ENCODE measurements at places on chromosomes 3 and 15. TPM values are rescaled to one million over a fixed set of nuclear protein-coding genes. Genes with fewer than 3 reads are reported as not detected.

Gene PRR20G
- total RNA-seq, result not detected

Gene INO80
- 33.2 TPM for total RNA-seq

Gene WDR49
- 0.56 TPM for total RNA-seq

Gene REC114
- total RNA-seq, result not detected

Gene GOLIM4
- 0.96 TPM for total RNA-seq

Gene TRIM42
- not detected for total RNA-seq

Gene CSPG5
- total RNA-seq, result 0.57 TPM

Gene SCAANT1
- total RNA-seq, result not detected

Gene LPCAT4
- 115 TPM for total RNA-seq

Gene AGBL1
- total RNA-seq, result not detected

DNA sequence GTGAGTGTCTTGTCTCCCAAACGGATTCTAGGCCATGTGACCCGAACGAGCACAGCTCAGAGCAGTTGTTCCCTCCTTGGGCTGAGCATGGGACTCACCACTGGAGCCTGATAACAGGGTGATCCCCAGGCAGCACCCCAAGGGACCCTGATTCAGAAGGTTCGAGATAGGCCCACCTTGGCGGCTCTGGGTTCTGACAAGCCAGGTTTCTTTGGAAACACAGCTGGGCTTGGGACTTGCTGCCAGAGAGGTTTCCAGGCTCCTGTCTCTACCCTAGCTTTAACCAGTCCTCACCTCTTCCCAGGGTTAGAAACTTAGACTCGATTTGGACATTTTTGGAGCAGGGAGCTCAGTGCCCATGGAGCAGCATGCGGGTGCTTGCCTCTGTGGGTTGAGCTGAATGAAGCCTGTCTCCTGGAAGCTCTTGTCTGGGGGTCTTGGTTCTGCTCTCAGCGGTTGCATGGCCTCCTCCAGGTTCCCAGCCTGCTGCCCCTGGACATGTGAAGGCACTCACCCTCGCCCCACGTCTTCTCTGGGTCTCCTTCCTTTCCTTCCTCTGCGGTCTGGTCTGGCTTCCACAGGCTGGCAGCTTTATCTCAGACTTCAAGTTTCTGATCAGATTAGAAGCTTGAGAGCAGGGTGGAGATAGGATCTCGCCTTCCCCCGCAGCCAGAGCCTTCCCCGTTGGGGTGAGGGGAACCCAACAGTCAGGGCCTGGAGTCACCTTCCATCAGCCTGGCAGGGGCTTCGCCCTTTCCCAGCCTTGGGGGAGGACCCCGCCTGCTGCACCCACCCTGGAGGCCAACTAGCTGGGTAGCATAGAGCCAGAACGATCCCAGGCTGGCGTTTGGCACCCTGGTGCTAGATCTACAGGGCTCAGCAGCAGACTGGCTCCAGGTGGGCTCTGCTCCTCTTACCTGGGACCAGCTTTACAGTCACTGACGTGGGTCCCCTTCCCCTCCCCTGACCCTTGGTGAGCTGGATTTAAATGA, 21.0 kb downstream of the PAQR5 start:
- H3K4me1 ChIP-seq, result peaks cover 2% of the 10 kb centered on the region
- no peaks in the 10 kb centered on the region for H3K36me3 ChIP-seq
- H3K4me3 ChIP-seq, result no peak overlapping the region
- no peak for DNase-seq

DNA sequence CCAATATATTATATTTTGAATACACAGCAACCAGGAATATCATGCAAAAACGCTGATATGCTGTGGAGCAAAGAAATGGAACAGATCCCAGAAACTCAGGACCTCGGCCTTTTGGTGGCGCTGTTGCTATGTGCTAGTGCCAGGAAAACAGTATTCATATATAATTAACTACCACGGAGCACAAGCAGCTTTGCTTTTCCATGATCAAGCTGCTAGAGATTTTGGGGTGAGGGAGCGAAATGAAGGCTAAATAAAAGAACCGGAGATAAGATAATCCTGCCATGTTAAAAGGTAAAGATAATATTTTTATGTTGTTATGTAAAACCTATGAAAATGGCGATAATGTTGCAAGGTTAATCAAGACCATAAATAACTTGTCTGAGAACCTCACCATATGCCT, 157.7 kb upstream of the FAM3D start:
- no peak for DNase-seq
- no peak overlapping the region for H3K27ac ChIP-seq
- H3K27me3 ChIP-seq, result no peaks in the 10 kb centered on the region
- no peak overlapping the region for H3K4me3 ChIP-seq
- no peaks in the 10 kb centered on the region for H3K4me1 ChIP-seq

- no peaks in the 10 kb centered on the region for H3K4me1 ChIP-seq
- H3K4me3 ChIP-seq, result no peak overlapping the region
- H3K27me3 ChIP-seq, result no peaks in the 10 kb centered on the region
- DNase-seq, result no peak
- no peaks in the 10 kb centered on the region for H3K36me3 ChIP-seq
Observed at GRCh38 chr3:79258479-79258878, 509.3 kb downstream of the ROBO1 start.

DNA sequence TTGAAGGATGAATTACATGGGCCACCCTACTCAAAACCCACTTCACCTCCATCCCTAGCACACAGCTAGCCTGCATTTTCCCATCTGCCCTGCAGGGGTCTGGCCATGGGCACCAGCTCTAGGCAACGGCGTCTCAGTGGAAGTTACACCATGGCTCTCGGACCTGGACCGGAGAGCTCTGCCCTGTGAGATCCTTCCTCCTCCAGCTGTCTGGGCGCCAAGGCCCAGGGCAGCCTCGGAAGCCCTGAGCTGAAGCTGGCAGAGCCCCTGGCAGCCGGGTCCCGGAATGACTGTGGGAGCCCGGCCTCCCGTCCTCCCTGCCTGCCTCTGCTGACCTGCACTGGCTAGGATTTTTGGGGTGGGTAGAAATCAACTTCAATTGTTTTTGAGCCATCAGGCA, 98.9 kb downstream of the CHSY1 start:
- no peaks in the 10 kb centered on the region for H3K4me1 ChIP-seq
- no peak overlapping the region for H3K4me3 ChIP-seq
- no peak for DNase-seq
- no peak overlapping the region for H3K27ac ChIP-seq
- H3K36me3 ChIP-seq, result no peaks in the 10 kb centered on the region
- peaks cover 16% of the 10 kb centered on the region for H3K27me3 ChIP-seq

GRCh38 chr15:34603095-34603494, 19.6 kb upstream of the GOLGA8B start:
- no peak overlapping the region for H3K4me3 ChIP-seq
- H3K36me3 ChIP-seq, result no peaks in the 10 kb centered on the region
- no peaks in the 10 kb centered on the region for H3K4me1 ChIP-seq
- no peak overlapping the region for H3K27ac ChIP-seq
- H3K27me3 ChIP-seq, result peaks cover 3% of the 10 kb centered on the region

DNA sequence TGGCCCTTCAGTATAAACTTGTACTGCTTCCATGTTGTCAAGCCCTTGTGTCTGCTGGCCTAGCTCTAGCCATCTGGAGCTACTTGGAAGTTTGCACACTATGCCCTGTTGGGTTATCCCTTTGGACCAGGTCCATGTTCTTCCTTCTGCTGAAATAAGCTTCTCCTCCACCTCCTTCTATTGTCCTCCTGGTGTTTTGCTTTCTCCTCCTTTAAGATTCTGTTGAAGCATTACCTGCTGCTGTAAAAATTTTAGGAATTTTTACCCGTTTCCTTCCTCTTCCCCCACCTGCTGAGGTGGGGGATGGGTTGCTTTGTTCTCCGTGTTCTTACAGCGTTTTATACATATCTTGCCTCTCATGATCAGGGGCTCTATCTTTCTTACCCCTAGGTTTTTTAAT, 51.7 kb downstream of the SH3GL3 start:
- no peak overlapping the region for H3K27ac ChIP-seq
- H3K27me3 ChIP-seq, result no peaks in the 10 kb centered on the region
- H3K4me1 ChIP-seq, result no peaks in the 10 kb centered on the region
- no peak for DNase-seq
- H3K36me3 ChIP-seq, result no peaks in the 10 kb centered on the region
- H3K4me3 ChIP-seq, result no peak overlapping the region

DNA sequence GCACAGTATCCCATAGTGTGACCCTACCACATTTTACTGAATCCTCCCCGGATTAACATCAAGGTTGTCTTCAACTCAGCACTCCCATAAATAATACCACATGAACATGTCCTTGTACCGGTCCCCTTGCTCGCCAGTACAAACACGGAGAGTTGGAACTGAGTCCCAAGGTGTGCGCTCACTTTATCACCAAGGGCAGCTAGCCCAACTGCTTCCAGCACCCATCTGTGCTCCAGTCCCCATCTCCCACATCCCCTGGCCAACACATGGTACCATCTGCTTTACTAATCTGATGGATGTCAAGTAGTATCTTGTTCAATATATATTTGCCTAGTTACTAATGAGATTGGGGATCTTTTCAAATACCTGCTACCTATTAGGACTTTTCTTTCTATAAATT, 64.7 kb downstream of the ISG20 start:
- no peak overlapping the region for H3K27ac ChIP-seq
- DNase-seq, result no peak
- no peak overlapping the region for H3K4me3 ChIP-seq
- no peaks in the 10 kb centered on the region for H3K36me3 ChIP-seq

GRCh38 chr15:20356444-20356910, 185.1 kb downstream of the GOLGA6L6 start:
- peak; percentile 83 for DNase-seq
- H3K4me3 ChIP-seq, result no peak overlapping the region
- no peak overlapping the region for H3K27ac ChIP-seq
- H3K36me3 ChIP-seq, result no peaks in the 10 kb centered on the region
- H3K4me1 ChIP-seq, result peaks cover 37% of the 10 kb centered on the region

- H3K4me3 ChIP-seq, result no peak overlapping the region
- no peaks in the 10 kb centered on the region for H3K4me1 ChIP-seq
- no peaks in the 10 kb centered on the region for H3K36me3 ChIP-seq
- no peaks in the 10 kb centered on the region for H3K27me3 ChIP-seq
- no peak for DNase-seq
- no peak overlapping the region for H3K27ac ChIP-seq
Observed at GRCh38 chr15:56428821-56429458, 36.0 kb downstream of the MNS1 start.

- peak; percentile 84 for DNase-seq
- H3K36me3 ChIP-seq, result no peaks in the 10 kb centered on the region
- H3K27me3 ChIP-seq, result no peaks in the 10 kb centered on the region
- H3K4me1 ChIP-seq, result peaks cover 9% of the 10 kb centered on the region
Observed at GRCh38 chr15:50906954-50907600, 1.4 kb upstream of the AP4E1 start.

GRCh38 chr3:99541181-99541580, 97.2 kb upstream of the COL8A1 start:
- H3K36me3 ChIP-seq, result no peaks in the 10 kb centered on the region
- no peak for DNase-seq
- no peaks in the 10 kb centered on the region for H3K27me3 ChIP-seq
- H3K4me3 ChIP-seq, result no peak overlapping the region
- H3K27ac ChIP-seq, result no peak overlapping the region

- no peaks in the 10 kb centered on the region for H3K27me3 ChIP-seq
- H3K4me1 ChIP-seq, result peaks cover 19% of the 10 kb centered on the region
- peak overlapping the region; percentile 50 for H3K27ac ChIP-seq
- peak; percentile 36 for DNase-seq
- H3K36me3 ChIP-seq, result peaks cover 5% of the 10 kb centered on the region
Observed at GRCh38 chr3:101809178-101810021, 30.4 kb downstream of the NXPE3 start.

DNA sequence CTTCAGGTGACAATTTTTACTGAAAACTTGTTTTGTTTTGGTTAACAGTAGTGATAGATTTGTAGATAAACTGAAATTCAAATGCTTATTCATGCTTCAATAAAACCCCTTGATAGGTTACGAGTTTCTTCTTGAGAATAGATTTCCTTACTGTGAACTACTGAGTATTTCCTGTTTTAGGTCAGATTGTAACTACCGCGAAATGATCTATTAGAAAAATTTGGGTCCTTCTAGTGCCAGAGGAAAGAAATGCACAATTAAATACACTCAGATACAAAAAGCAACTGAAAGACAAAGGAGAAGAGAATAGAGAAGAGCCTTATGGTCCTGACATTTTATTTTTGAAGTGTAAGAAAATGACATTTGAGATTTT, 251.7 kb upstream of the TBL1XR1 start:
- H3K36me3 ChIP-seq, result no peaks in the 10 kb centered on the region
- no peaks in the 10 kb centered on the region for H3K27me3 ChIP-seq
- peak overlapping the region; percentile 72 for H3K27ac ChIP-seq
- DNase-seq, result no peak

- no peak for DNase-seq
- H3K4me3 ChIP-seq, result no peak overlapping the region
- H3K36me3 ChIP-seq, result no peaks in the 10 kb centered on the region
- H3K27ac ChIP-seq, result no peak overlapping the region
- no peaks in the 10 kb centered on the region for H3K27me3 ChIP-seq
- H3K4me1 ChIP-seq, result peaks cover 61% of the 10 kb centered on the region
Observed at GRCh38 chr15:58474741-58475323, 43.0 kb downstream of the LIPC start.

- no peak overlapping the region for H3K4me3 ChIP-seq
- H3K36me3 ChIP-seq, result no peaks in the 10 kb centered on the region
- no peak overlapping the region for H3K27ac ChIP-seq
- H3K4me1 ChIP-seq, result no peaks in the 10 kb centered on the region
Observed at GRCh38 chr3:188062216-188062615, 91.7 kb upstream of the LPP start.

- H3K27ac ChIP-seq, result no peak overlapping the region
- no peaks in the 10 kb centered on the region for H3K36me3 ChIP-seq
- no peak overlapping the region for H3K4me3 ChIP-seq
- DNase-seq, result peak; percentile 48
- H3K4me1 ChIP-seq, result peaks cover 2% of the 10 kb centered on the region
Observed at GRCh38 chr3:32175607-32176197, 62.8 kb upstream of the CMTM8 start.

DNA sequence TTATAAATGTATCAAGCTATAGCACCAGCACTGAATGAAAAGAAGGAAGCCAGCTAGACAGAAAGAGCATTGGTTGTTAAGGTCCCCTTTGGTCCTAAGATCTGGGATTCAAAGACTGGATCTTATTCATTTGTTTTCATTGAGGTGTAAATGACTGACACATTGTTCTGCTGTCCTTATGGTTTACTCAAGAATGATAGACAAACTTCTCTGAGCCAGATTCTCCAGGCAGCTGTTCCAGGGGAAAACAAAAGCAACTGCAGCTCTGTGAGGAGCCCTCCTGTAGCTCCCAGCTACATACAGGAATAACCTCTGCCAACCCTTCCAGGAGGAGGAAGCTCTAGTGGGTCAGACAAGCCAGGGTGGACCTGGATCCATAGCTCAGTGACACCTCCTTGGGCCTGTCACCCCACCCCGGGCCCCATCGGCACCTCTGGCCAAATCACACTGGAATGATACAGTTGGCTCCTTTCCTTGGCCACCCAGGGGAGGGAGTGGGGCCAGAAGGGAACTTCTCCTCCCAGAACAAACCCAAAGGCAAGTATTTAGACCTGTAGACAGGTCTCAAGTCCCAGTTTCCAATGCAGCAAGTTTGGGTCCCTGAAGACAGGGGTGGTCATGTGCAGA, 57.8 kb downstream of the ZNF621 start:
- H3K27ac ChIP-seq, result no peak overlapping the region
- H3K27me3 ChIP-seq, result no peaks in the 10 kb centered on the region
- H3K4me1 ChIP-seq, result no peaks in the 10 kb centered on the region
- DNase-seq, result no peak
- H3K4me3 ChIP-seq, result no peak overlapping the region
- H3K36me3 ChIP-seq, result no peaks in the 10 kb centered on the region

All from T-cell (primary cell).